Stimulated activated CD4-positive, alpha-beta T cell treated with anti-CD3 and anti-CD28 coated beads, Interleukin-1b, Interleukin-23, amount 100 ng/mL, for 4 hours (primary cell): ENCODE measurements at places on chromosomes 13 and 19.

GRCh38 chr13:113288880-113289279 lies 8.2 kb upstream of the LAMP1 start:
- DNase-seq, result no peak

GRCh38 chr19:58581227-58582141 lies 8.3 kb upstream of the MZF1 start:
- DNase-seq, result peak; percentile 91

DNA sequence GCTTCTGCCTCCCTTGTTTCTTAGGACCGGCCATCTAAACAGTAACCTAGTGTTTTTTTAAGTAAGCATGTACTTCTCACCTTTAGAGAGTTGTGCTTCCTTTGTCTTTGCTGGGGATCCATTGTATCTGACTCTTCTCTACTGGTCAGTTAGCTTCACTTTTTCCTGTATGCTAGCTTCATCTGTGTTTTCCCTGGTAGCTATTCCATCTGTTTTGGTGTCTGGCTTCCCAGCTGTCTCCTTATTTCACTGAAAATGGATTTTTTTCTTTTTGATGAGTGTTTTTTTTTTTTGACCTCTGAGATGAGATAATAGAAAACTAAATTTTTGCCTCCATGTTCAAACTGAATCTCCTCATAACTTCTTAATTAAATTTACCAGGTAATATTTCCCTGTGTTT lies 637.0 kb upstream of the SLC10A2 start:
- no peak for DNase-seq

DNA sequence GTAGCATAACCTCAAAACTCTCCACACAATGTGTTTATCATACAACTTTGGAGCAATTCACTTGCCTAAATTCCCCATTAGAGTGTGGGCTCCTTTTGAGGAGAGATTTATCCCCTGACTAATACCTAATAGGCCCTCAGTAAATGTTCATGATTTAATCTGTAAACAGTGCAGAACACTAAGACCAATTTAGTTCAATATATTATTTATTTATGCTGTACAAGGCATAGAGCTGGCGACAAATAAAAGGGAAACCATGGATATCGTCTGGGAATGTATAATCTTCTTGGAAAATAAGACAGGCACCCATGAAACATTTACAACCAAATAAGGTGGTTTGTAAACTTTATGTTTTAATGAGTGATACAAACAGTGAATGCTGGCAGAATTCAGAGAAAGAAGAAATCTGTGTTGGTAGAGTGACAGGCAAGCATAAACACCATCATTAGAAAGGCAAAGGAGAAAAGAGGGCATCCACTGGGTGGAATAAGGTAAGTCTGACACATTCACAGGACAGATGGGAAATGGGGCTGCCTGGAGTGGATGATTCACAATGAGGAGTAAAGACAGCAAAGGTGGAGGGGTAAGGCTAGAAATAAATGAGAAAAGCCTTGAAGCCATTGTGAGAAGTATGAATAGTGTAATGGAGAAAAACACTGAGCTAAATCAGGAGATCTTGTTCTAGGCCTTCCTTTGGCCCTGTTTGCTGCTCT lies 106.1 kb upstream of the MIR17HG start:
- DNase-seq, result no peak

DNA sequence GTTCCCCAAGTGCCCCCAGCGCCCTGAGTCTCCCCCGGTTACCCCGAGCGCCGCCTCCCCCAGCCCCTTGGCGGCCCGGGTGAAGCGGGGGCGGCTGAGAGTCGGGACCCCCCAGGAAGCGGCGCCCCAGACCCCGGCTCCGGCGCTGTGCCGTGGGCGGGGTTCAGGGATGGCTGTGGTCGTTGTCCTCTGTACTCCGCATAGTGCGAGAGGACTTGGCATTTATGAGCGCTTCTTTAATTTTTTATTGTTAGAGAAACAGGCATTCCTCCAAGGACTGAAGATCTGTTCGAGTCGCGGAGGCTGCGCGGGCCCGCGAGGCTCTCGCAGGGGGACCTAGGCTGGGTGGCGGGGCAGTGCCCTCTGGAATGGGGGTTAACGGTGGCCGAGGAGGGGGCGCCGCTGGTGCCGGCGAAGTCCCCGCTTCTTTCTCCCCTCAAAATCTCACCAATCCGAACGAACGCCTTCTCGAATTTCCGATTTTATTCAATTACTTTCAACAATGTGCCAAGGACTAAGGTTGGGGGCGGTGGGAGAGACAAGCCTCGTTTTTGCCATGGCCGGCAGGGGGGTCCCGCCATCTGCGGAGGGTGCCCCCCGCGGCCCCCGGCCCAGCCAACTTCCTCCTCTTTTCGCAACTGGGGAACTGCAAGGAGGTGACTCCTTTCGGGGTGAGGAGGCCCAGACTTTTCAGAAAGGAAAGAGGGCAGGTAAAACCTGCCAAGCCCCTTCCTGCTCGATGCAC lies 596 bp upstream of the GJB2 start:
- no peak for DNase-seq

- no peak for DNase-seq
Measured at GRCh38 chr19:12783291-12783848, 7.9 kb upstream of the JUNB start.

DNA sequence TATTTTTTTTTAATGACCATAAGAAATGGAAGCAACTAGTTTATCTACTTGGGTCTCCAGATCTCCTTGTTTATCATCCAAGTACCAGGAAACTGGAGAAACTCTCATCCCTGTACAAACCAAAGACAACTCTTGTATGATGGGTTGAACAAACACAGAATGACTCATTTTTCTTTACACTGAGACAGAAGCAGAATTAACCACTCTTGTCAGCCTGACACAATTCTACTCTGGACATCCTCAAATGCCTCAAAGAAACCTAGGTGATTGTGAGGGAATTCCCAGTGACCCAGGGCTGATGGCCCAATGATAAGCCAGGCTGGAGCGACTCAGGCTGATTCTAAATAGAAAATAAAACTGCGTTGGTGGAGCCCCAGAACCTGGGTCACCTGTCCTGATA lies 151.5 kb downstream of the ZNF737 start:
- DNase-seq, result no peak

DNA sequence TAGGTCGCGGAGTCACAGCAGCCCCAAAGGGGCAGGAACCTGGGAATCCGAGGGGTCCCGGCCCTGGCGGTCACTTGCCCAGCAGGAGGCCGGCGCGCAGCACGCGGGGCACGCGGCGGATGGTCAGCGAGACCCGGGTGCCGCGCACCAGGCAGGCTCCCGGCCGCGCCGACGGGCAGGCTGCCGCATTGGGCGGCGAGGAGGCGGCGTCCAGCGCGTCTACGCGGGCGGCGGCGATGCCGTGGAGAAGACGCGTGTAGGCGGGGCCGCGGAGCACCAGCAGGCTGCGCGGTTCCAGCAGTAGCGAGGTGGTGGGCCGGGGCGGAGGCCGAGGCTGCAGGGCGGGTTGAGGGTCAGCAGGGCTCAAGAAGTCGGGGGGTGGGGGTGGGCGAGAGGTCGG lies 607 bp upstream of the SYNE4 start:
- peak; percentile 53 for DNase-seq

- DNase-seq, result no peak
Measured at GRCh38 chr13:95133498-95133897, 167.8 kb downstream of the ABCC4 start.

GRCh38 chr19:33564836-33565338 lies 43.3 kb upstream of the PEPD start:
- DNase-seq, result no peak

- no peak for DNase-seq
Measured at GRCh38 chr13:76349700-76350099, 536.5 kb downstream of the KCTD12 start.

DNA sequence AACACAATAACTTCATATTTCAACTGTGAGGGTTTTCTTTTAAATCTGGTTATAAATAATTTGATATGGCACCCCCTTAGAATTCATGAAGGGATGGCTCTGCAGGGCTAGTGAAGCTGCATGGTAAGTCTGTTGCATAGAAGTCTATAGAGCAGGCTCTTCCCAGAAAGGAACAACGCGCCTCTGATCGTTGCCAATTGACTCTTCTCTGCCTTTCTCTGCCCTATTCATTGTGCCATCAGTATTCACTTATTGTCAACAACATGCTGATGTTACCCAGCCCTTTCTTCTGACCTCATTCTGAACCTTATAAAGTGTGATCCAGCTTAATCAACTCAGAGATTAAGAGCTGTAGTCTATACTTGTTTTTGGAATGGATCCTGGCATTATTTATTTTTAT lies 16.3 kb upstream of the DCT start:
- no peak for DNase-seq

- no peak for DNase-seq
Measured at GRCh38 chr19:16022681-16023080, 53.6 kb upstream of the TPM4 start.

DNA sequence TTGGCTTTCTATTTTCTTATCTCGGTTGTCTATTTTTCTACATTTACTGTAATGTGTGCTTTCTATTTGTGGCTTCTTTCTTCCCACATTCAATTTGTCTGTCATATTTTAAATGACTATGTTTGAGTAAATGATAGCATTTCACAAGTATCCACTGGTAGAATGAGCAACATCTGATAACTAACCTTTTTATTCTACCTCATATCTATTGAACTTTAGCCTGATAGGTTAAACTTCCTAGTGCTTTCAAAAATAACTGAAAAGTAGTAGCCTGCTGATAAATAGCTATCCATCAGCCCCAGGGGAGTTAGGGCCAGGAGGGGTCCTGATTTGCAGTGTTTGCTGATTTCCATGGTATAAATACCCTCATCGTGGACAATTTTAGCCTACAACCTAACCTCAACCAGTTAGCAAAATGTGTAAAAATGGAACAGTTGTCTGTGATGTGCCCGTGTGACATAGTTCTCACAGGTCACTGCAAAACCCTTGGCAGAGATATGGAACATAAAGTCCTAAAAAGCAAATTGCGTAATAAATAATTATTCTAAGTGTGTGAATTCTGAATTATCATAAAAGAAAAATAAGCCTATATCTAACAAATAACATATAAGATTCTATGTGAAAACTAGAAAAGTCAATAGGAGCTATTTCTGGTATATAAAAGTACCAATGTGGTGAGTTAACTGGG lies 32.1 kb downstream of the KCTD12 start:
- DNase-seq, result no peak

DNA sequence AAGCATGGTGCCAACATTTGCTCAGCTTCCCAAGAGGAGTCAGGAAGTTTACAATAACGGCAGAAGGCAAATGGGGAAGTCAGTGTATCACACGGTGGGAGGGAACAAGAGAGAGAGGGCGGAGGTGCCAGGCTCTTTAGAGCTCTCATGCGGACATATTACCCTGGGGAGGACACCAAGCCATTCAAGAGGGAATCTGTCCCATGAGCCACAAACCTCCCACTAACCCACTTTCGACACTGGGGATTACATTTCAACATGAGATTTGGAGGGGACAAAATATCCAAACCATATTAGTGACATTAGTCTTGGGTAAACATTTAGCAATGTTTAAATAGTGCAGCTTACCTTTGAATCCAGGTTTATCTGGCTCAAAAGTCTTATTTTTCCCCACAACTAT lies 69.9 kb downstream of the SLAIN1 start:
- DNase-seq, result no peak

- DNase-seq, result no peak
Measured at GRCh38 chr13:41411522-41411921, 45.8 kb upstream of the RGCC start.

- no peak for DNase-seq
Measured at GRCh38 chr13:20331949-20332348, 99.8 kb upstream of the GJB6 start.

- no peak for DNase-seq
Measured at GRCh38 chr13:48412881-48413351, at the start of gene LPAR6. TSS of gene LPAR6 (minus strand) at chr13:48413113. CDS start at chr13:48412423, 690 bp downstream.

DNA sequence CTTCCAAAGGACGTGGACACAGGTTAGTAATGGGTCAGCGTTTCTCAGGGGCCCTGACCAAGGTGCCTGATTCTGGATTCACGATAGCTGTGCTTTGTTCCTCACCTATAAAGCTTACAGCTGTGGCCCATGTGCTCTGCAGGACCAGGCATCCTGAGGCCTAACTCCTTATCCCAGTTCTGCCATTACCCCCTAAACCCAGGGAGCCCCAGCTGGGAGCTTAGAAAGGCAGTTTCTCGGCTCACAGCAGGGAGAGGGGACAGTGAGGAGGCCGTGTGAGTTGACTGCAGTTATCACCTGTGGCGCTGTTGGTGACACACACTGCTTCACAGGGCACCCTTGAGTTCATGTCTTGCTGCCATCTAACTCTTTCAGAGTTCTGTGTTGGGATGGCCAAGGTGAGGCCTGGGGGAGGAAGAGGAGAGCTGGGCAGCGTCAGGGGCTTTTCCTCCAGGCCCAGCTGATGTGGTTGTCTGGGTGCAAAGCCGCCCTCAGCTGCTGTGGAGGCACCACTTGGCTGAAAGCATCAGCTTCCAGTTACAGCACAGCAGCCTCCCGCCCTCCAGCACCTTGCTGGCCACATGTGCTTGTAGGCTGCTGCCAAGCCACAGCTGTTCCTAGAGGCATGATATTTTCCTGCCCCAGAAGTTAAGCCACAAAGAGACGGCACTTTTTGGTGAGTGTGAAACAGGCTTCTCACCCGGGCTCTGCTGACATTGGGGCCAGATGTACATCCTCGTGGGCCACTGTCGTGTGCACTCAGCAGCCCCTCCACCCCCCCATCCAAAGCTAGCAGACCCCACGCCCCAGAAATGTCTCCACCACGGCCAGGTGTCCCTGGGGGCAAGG lies 99.6 kb upstream of the MCF2L start:
- no peak for DNase-seq

DNA sequence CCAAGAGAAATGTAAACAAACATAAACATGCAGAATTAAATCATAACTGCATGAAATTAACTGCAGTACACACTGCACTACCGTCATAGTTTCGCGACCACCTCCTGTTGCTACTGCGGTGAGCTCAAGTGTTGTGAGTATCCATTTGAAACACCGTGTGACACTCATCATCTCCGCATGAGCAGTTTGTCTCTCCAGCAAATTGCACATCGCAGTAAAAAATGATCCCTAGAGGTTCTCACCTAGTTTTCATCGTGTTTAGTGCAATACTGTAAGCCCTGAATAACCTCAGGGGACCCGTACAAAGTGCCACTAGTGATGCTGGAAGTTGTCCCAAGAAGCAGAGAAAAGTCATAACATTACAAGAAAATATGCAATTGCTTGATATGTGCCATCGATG lies 147.7 kb downstream of the DPF1 start:
- no peak for DNase-seq

GRCh38 chr13:21237081-21237480 lies 60.6 kb downstream of the MRPL57 start:
- no peak for DNase-seq

GRCh38 chr19:6811906-6812305 lies 39.4 kb downstream of the VAV1 start:
- no peak for DNase-seq

- DNase-seq, result peak; percentile 28
Measured at GRCh38 chr13:50236898-50237318, 221.7 kb downstream of the KCNRG start.

DNA sequence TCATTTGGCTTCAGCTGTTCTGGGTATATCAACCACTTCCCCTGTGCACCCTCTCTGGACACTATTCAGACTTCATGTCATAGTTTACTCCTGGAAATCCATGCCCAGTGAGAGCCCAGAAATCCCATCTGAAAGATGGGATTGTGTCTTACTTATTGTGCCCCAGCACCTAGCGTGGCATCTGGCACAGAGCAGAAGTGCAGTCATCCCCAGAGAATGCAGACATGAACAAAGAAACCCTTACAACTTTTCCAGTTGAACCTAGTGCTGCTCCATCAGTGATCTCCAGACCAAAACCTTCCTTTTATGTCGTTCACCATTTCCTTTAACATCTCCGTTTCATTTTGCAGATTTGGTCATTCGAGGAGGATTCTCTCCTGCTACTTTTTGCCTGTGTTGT lies 60.6 kb downstream of the MBNL2 start:
- DNase-seq, result no peak

GRCh38 chr13:76854894-76855293 lies 31.3 kb downstream of the KCTD12 start:
- no peak for DNase-seq

- no peak for DNase-seq
Measured at GRCh38 chr13:72500851-72501250, 226.6 kb downstream of the MZT1 start.
